Occipital lobe (tissue), 3 donors: ENCODE measurements at places on chromosomes 1 and 21. TPM values are rescaled to one million over a fixed set of nuclear protein-coding genes. Genes with fewer than 3 reads are reported as not detected.

- DNase-seq, result no peak
Observed at GRCh38 chr1:201675143-201675542, 136.2 kb downstream of the NAV1 start.

- DNase-seq, result peak; percentile 57
Observed at GRCh38 chr1:204162494-204163074, 3.6 kb downstream of the REN start.

DNA sequence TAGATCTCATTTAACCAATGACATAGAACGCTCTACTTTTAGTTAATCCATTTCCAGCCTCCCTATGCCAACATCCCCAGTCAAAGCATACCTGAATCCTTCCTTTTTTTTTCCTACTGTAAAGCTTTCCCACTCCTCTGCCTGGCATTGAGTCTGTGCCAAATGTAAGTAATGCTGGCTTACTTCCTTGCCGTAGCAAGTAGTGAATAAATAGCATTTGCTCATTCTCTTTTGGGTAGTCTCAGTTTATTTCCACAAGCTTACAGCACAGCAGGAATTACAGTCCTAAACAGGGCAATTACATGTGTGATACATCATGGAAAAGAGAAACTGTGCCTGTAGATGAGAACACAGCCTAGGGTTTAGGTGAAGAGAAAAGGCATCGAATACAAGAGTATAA, 352.6 kb upstream of the NEGR1 start:
- DNase-seq, result no peak

DNA sequence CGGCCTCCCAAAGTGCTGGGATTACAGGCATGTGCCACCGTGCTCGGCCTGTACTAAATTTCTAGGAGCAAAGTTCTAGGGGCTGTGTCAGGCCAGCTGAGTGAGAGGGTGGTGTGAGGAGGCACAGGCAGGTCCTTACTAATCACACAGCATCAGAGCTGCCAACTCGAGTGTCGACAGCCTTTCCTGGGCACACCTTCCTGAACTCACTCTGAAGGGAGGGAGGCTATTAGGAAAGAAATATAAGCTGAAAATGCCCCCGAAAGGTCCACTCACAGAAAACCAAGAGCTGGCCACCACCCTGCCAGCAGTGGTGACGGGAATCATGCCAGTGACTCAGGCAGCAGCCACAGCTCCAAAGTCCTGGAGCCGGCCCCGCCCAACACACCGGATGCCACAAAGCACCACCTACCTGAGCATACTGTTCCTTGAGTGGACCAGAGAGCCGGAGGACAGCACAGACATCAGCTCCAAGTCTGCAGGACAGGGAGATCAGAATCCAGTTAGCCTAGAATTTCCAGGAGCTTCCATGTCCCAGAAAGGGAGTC, 4.5 kb downstream of the PMVK start:
- no peak for DNase-seq

SMG7 gene
- 26.2 TPM for total RNA-seq

- peak; percentile 89 for DNase-seq
Observed at GRCh38 chr1:234599617-234600417, 10.2 kb downstream of the IRF2BP2 start.

DNA sequence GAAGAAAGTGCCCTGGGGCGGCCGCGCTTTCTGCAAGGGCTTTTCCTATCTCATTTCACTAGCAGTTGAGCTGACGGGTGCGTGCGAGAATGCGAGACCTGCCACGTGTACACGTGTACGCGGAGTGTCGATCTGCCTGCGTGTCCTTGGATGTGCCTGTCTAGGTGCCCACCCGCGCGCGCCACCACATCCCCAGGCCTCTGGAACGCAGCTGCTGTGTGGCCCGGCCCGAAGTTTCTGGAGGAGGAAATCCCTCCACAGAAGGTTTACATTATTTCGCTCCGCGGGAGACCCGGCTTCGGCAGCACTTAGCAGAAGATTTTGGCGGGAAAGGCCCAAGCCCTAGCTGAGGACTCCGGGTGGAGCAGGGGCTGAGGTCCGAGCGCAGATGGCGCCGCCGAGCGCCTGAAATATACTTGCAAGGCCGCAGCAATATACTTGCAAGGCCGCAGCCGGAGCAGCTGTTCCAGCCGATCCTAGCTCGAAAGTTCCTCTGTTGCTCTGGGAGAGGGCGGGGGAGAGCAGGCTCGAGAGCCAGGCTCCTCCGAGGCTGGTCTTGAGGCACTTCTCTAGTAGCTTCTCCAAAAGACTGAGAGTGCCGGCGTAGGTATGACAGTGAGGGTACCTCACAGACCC, 3.9 kb downstream of the TBX15 start:
- DNase-seq, result no peak
